ENCODE measurements at places on chromosomes 5 and 9.

GRCh38 chr5:56369361-56369811 lies 136.3 kb upstream of the ANKRD55 start:
- DNase-seq = no peak

GRCh38 chr5:66666778-66667177 lies 70.6 kb downstream of the MAST4 start:
- DNase-seq = no peak

DNA sequence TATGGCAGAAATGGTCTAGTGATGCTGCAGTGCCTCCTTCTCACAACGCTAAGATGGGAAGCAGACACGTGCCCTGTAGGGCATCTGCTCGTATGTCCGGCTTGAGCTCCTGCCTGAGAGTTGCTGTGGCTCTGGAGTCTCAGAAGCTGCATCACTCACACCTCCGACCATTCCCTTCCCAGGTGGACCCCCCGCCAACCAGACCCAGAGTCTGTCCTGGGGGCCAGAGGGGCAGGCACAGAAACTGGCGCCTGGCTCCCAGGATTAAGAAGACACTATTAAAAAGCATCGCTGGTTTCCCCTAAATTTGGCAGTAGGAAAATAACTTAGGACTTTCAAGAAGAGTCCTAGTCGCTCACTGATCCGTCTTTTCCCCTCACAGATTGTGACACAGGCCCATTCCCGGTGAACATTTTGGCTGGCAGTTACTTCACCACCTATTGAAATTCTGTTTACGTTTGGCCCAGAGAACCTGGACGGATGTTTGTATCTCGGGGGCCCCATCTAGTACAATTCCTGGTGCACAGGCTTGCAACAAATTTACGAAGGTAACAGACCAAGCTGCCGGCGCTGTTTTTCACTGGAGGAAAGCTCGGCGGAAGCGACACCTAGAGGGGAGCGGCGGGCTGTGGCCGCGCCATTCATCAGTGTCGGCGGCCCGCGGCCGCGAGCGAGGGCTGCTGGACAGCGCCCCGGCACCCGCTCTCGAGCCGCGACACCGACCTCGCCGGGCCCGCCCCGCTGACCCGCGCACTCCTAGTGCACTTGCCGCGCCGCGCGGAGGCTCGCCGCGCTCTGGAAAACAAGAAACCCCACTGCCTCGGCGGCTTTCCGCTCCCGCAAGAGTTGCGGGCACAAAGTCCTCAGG lies 1.6 kb downstream of the FSTL4 start:
- DNase-seq = peak; percentile 58

- DNase-seq = no peak
Measured at GRCh38 chr5:132662925-132663770, 5.2 kb downstream of the IL13 start.

- no peak for DNase-seq
Measured at GRCh38 chr9:135043345-135043744, 44.1 kb upstream of the OLFM1 start.

GRCh38 chr5:761059-761771 lies 23.3 kb downstream of the ZDHHC11B start:
- no peak for DNase-seq

GRCh38 chr5:159826351-159827214 lies 89.7 kb upstream of the ADRA1B start:
- DNase-seq = peak; percentile 90

DNA sequence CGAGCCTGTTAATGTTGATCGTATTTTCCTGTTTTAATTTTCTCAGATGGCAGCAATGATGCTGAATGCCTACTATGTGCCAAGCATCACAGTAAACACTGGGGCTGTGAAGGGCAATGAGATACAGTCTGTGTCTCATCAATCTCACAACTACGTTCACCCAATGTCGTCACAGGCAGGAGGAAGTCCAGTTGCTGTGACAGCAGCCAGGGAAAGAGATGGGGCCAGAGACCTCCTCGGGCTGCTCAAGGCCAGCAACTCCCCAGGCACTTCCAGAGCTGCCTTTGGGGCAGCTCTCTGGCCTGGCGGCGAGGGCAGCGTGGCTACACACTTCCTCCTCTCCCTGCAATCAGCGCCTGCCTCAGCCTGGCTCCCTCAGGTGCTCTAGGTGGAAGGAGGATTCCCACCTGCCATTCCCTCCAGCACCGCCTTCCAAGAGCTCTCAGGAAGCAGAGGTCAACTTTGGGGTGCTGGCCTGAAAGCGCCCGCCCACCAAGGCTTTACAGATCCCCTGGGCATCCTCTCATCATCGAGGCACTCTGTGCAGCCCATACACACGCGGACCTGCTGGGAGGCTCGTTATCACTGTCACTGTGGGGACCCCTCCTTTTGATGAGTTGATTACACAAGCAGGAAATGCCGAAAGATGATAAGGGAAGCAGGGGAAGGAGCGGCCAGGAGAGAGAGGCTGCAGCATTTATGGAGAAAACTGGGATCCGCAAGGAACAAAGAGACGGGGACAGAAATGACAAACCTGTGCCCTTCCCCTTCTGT lies 159.2 kb downstream of the ZDHHC21 start:
- no peak for DNase-seq
